ENCODE measurements at places on chromosomes 7 and 10.
A peak's percentile ranks its signal among the peaks of the same experiment; 100 is the strongest.

GRCh38 chr10:95500097-95500496 lies 61.1 kb downstream of the SORBS1 start:
- peak; percentile 56 for DNase-seq

GRCh38 chr10:100647928-100648327 lies 97.5 kb upstream of the PAX2 start:
- no peak for DNase-seq

GRCh38 chr10:67011480-67011879 lies 85.6 kb downstream of the LRRTM3 start:
- DNase-seq: no peak

- DNase-seq: no peak
Measured at GRCh38 chr7:20721086-20721810, 65.4 kb downstream of the SP8 start.

GRCh38 chr10:18861382-18861781 lies 187.2 kb upstream of the MALRD1 start:
- no peak for DNase-seq

- DNase-seq: no peak
Measured at GRCh38 chr10:128713874-128714570, 587.8 kb upstream of the MKI67 start.

GRCh38 chr10:80614576-80615416 lies 77.1 kb downstream of the SH2D4B start:
- DNase-seq: no peak
